ENCODE measurements at places on chromosomes 3 and 15.

GRCh38 chr3:32322311-32322710 lies 69.3 kb upstream of the CMTM7 start:
- no peak for DNase-seq

GRCh38 chr3:15977598-15978232 lies 179.9 kb upstream of the ANKRD28 start:
- DNase-seq: no peak

- DNase-seq: no peak
Observed at GRCh38 chr15:49964061-49964460, 155.0 kb downstream of the ATP8B4 start.

GRCh38 chr15:51884517-51885236 lies 55.2 kb downstream of the TMOD3 start:
- no peak for DNase-seq

DNA sequence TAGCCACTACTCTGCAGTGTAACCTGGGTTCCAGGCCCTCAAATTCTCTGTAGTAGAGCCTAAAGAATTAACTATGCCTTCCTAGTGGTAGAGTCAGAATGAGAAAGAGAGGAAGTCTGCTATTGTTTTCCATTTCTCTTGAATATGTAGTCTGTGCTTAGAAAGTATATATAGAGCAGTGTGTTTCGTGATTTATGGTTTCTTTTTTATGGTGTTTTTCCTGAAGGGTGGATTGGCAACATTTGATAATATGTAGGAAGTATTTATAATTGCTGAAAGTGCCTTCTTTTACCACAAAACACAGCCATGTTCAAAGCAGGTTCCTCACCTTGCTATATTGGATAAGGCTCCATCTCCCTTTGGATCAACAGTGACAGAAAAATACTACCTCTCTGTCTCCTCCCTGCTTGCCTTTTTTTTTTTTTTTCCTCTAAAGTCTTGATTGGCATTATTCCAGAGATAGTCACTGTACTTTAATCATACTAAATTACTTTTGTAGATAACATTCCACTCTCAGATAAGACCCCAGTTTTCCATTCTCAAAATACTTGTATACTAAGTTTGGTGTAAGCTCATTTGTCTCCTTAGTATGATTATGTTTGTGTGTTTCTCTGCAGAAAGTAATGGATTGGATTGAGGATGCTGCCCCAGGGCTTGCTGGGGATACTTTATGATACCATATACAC lies 47.8 kb downstream of the IQGAP1 start:
- no peak for DNase-seq

DNA sequence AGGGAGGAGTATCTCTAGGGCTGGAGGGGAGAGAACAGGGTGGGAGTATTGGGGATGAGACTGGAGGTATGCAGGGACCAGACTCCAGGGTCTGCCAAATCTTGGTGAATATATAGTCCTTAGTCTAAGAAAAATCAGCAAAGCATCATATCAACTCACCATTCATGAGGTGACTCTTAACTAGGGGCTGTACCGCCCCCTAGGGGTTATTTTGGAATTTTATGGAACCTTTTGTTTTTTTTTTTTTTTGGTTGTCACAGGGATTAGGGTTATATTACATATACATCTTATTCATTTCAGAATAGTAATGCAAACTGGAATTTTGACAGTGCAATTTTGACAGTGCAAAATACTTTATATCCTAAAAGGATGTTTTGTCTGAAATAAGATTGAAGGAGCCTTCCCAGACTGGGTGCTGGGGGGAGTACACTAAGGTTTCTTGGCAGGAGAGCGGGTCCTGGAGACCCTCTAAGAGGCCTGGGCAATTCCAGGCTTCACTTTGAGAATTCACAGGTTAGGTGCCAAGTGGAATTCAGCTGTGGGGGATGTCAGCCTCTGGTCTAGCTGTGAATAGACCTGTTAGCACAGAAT lies 7.5 kb downstream of the CMTM7 start:
- no peak for DNase-seq

DNA sequence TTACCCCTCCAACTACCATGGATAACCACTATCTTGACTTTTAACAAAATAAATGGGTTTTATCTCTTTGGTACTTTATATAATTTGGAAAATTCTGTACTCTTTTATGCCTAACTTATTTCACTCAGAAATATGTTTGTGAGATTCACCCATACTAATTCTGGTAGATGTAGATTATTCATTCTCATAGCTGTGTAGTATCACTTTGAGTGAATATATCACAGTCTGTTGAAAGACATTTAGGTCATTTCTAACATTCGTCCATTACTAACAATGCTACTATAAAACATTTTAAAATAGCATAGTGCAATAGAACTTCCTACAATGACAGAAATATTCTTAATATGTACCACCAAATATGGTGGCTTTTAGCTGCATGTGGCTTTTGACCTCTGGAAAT lies 542.4 kb downstream of the RBMS3 start:
- DNase-seq: no peak

GRCh38 chr3:145739926-145740325 lies 421.1 kb downstream of the PLOD2 start:
- no peak for DNase-seq

DNA sequence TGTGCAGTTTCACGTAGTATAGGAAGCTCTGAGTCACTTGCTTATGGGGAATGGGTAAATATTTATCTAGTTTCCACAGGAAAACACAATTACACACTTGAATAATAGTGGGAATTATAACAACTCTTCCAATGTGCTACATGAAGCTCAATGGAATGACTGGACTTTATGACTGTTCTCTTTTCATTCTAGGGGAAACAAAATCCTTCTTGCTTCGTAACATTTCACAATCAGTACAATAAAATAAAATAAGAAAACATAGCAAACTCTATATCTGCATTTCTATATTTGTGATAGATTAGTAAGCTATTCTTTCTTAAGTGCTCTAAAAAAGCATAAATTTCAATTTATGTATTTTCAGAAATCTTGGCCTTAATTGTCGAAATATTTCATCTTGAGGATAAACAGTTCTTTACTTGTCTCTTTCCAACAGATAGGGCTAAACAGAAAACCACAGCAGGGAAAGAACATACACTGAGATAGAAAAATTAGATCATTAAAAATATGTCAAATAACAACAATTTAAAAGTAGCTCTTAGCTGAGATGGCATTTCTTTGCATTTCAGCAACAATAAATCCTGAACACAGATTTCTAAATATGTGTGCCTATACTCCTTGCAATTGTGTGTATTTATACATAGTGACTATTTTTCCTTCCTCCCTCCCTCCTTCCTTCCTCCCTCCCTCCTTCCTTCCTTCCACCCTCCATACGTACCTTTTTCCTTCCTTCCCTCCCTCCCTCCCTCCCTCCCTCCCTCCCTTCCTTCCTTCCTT lies 395.5 kb upstream of the KCNMB2 start:
- no peak for DNase-seq

DNA sequence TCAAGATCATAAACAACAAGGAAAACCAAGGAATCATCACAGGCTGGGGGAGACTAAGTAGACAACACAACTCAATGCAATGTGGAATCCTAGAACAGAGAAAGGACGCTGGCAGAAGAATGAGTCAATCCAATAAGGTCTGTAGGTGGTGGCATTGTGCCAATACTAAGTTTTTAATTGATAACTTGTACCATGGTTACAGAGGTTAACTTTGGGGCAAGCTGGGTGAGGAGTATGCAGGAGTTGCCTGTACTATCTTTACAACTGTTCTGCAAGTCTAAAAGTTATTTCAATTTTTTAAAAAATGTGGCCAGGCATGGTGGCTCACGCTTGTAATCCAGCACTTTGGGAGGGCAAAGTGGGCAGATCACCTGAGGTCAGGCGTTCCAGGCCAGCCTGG lies 46.2 kb downstream of the RORA start:
- no peak for DNase-seq

DNA sequence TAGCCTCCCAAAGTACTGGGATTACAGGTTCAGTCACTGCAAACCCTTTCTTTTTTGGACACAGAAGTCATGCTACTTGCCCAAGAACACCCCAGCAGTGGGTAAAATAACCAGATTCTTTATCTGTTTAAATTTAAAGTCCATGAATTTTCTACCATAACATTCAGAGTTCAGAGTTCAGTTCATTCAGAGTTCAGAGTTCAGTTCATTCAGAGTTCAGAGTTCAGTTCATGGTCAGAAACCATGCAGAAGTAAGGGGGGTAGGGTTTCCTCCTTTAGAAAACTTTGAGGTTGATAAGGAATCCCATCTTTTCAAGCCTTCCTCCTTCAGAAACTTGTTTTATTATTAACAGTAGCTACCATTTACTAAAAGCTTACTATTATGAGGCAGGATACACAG lies 43.2 kb downstream of the RAF1 start:
- DNase-seq: no peak

DNA sequence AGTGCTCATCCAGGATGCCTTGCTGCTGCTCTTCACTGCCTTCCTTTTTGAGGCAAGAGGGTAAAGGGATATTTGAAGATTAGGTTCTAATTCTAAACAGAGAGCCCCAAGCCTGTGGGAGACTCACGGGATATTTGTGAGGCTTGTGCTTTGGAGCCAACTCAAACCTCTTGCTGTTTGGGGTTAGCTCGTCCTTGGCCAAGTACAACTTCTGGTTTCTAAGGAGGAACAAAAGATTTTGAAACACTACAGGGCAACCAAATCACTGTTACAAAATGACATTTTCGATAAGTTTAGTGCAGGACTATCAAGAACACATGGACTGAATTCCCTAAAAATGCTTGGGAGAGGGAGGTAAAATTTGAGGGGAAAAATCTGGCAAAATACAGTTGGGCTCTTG lies 190.2 kb downstream of the RORA start:
- DNase-seq: no peak

GRCh38 chr3:42709621-42710020 lies 7.0 kb upstream of the HHATL start:
- DNase-seq: no peak

DNA sequence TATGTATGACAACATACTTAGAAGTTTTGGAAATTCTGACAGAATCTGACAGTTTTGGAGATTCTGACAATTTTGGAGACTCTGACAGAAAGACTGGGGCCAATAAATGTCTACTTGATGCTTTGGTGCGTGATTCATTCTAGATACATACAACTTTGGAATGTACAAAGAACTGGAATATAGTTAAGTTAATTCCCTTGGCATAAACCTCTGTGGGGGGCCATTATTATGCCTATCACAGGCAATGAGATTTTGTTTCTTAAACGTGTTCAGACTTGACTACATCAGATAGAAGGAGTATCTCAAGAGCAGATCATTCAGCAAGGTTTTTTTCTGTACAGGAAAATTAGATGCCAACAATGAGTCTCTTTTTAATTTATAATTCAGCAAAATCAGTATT lies 617.6 kb upstream of the ZNF717 start:
- DNase-seq: no peak

- DNase-seq: no peak
Observed at GRCh38 chr3:45931496-45931895, 11.8 kb upstream of the CXCR6 start.

GRCh38 chr15:44598066-44598465 lies 61.1 kb downstream of the EIF3J start:
- no peak for DNase-seq

GRCh38 chr3:157098823-157099185 lies 61.1 kb downstream of the CCNL1 start:
- no peak for DNase-seq

- no peak for DNase-seq
Observed at GRCh38 chr3:43194490-43195114, 88.7 kb upstream of the POMGNT2 start.

DNA sequence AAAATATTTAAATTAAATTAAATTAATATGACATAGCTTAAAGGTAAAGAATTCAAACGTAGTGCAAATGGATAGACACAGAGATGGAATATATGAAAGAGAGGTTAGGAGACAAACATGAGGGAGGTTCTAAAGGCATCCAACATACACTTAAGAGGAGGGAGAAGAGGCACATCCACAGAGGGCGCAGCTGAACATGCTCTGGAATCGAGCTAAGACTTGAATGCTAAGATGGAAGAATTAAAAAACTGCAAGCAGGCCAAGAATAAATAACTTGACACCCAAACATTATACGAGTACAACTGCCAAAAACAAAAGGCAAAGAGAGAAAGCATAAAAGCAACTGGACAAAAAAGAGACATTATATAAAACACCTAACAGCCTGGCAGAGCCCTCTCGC lies 9.1 kb upstream of the PRR20G start:
- no peak for DNase-seq

DNA sequence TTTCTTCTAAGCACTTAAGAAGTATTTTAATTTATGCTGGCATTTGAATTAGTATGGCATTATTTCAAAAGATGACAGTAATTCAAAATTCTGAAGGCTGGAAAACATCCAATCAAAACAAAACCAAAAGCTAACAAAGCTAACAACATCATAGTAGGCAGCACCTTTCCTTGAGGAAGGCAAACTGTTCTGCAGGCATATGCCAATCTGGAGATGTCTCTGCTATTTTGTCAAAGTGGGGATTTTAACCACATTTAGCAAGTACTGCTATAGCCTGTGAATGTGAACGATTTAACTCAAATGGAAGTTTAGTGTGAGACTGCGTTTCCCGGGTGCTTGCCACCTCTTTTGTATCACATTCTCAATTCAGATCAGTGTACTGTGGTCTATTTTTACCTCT lies 16.7 kb upstream of the GABRA5 start:
- no peak for DNase-seq

GRCh38 chr3:195210266-195210973 lies 60.5 kb downstream of the XXYLT1 start:
- no peak for DNase-seq

DNA sequence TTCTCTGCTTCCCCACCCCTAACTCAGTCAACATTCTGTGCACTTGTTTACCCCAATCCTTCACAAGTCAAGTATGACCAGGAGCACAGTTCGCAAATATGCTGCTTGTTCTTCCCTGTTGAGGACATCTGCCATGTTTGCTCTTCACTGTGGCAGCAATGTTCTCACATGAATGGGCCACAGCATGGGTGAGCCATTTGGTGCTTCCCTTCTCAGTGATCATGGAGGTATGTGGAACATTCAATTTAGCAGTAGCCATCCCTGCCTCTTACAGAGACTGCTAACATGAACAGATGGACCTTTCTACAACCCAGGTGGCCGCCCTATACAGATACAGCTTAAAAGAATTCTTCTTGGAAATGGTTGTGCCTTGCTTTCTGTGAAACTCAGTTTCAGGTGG lies 660.1 kb upstream of the SGO1 start:
- DNase-seq: no peak

- DNase-seq: no peak
Observed at GRCh38 chr3:14412831-14413380, 10.5 kb downstream of the SLC6A6 start.

GRCh38 chr15:27585041-27585640 lies 514.0 kb downstream of the OCA2 start:
- no peak for DNase-seq

DNA sequence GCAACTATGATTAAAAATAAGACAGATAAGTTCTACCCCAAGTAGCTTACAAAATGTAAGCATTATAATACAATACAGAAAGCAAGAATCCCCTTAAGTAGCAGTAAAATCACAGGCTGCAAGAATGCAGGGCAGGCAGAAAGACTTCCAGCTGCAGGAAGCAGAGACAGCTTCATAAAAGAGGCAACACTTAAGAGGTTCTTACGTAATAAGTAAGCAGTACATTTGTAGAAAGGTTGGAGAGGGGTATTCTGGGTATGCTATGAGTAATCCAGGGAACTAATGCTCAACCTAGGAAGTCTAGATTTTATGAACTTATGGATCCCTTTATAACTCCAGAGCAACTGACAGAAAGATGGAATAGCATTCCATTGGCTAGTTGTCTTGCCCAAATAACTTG lies 151.6 kb downstream of the IL5RA start:
- DNase-seq: no peak
